ENCODE measurements at places on chromosomes 3 and 15. TPM values are rescaled to one million over a fixed set of nuclear protein-coding genes. Genes with fewer than 3 reads are reported as not detected.

Gene CP
- total RNA-seq: not detected

Gene FBXL22
- 0.50 TPM for total RNA-seq

Gene PLSCR5
- not detected for total RNA-seq

Gene SEC22C
- total RNA-seq: 52.5 TPM

Gene FRMD5
- not detected for total RNA-seq

Gene MED12L
- 0.36 TPM for total RNA-seq

Gene VWA5B2
- total RNA-seq: 0.25 TPM

Gene CELSR3
- 15.6 TPM for total RNA-seq

Gene ZIC4
- not detected for total RNA-seq

Gene C3orf80
- total RNA-seq: not detected

Gene WDR49
- not detected for total RNA-seq

Gene P2RY14
- 1.9 TPM for total RNA-seq

Gene ELL3
- total RNA-seq: 4.6 TPM

Gene TBC1D2B
- total RNA-seq: 123 TPM

Gene BCL2A1
- total RNA-seq: 34.6 TPM

Gene NLGN1
- total RNA-seq: not detected

Gene THBS1
- 6.0 TPM for total RNA-seq

Gene COL6A5
- not detected for total RNA-seq

Gene TUSC7
- total RNA-seq: not detected

Gene TRIM59
- 43.5 TPM for total RNA-seq

Gene ATP13A4
- total RNA-seq: 4.0 TPM

Gene SLC22A13
- total RNA-seq: 0.57 TPM

Gene CHRM5
- not detected for total RNA-seq

Gene ARNT2
- total RNA-seq: not detected

Gene DAPK2
- total RNA-seq: 17.6 TPM

Gene CDHR4
- total RNA-seq: not detected

Gene ZNF662
- total RNA-seq: 2.2 TPM

Gene LACTB
- total RNA-seq: 13.5 TPM

Gene LRRC31
- total RNA-seq: not detected

Gene ATP2B2
- total RNA-seq: not detected

Gene C3orf49
- not detected for total RNA-seq

Gene TF
- total RNA-seq: 0.97 TPM

Gene GOLGA8K
- total RNA-seq: 4.0 TPM

Gene MCTP2
- 28.5 TPM for total RNA-seq

Gene FHIT
- 5.8 TPM for total RNA-seq

Gene GABRG3
- not detected for total RNA-seq

Gene TCF12
- total RNA-seq: 78.1 TPM

Gene ALDH1A2
- 0.86 TPM for total RNA-seq

Gene TNFAIP8L3
- 0.17 TPM for total RNA-seq

Gene OR5H14
- not detected for total RNA-seq

Gene PLA2G4E
- total RNA-seq: not detected

Gene ITIH1
- not detected for total RNA-seq

Gene IL17RD
- total RNA-seq: not detected

Gene FRMD4B
- total RNA-seq: 8.3 TPM

Gene PKM
- 980 TPM for total RNA-seq

Gene GHRL
- total RNA-seq: 0.53 TPM

Gene SCG5
- total RNA-seq: 2.8 TPM

Gene CD276
- total RNA-seq: 1.8 TPM

Gene GABRB3
- total RNA-seq: not detected
